Naive thymus-derived CD8-positive, alpha-beta T cell (primary cell): ENCODE measurements at places on chromosomes 3 and 15. TPM values are rescaled to one million over a fixed set of nuclear protein-coding genes. Genes with fewer than 3 reads are reported as not detected.

DNA sequence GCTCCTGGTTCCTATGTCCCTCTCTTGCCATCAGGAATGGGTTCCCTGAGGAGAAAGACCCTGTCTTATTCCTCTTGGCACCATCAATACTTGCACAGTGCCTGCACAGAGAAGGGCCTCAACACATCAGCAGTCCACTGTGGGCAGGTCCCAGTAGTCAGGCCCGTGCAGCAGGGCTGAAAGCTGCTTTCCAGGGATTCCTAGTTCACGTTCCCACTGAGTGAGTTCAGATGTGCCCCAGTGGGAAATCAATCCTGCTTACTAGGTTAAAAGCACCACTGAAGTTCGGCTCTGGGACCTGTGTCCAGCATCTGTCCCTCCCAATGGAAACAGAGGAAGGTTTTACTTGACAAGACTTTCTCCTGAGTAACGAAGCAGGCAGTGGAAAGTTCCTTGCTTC is 15.7 kb downstream of the RAB43 start:
- no peak for DNase-seq

SAMMSON gene
- total RNA-seq, result not detected

GABRR3 gene
- total RNA-seq, result not detected

DNA sequence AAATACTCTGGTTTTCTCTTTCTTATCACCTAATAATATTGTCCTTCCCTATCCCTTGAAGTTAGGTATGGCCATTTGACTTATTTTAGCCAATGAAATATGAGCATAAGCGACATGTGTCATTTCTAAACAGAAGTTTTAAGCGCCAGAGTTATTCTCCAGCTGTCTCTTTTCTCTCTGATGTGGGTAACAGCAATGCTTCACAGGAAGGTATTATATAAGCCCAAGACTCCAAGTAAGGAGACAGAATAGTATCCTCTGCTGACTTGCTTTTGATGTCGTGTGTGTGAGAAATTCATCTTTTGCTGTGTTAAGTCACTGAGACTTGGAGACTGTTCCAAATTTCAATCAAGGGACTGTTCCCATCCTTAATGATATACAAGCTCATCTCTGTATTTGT is 224.6 kb upstream of the NECTIN3 start:
- DNase-seq, result no peak

FBXO40 gene
- total RNA-seq, result not detected

CELSR3 gene
- total RNA-seq, result 7.1 TPM

DNA sequence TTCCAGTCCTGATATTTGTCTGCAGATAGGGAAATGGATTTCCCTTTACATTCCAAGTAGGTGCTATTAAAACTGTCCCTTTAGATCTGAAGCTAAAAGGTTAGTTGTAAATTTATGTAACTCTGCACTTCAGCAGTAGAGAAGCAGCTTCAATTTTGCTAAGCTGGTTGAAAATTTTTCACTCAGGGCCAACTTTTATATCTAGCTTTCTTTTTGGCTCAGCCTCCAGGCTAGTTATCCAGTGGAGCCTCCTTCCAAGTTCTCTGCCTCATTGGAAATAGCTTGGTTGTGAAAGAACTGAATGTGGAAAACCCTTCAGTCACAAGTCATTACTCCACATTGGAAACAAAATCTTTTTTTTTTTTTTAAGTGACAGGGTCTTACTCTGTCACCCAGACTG is 8.2 kb upstream of the ZNF660 start:
- no peak for DNase-seq
